Tibial nerve (tissue), 4 donors: ENCODE measurements at places on chromosomes 7 and 10.

- no peak for DNase-seq
These were observed 244.3 kb upstream of the KCND2 start for GRCh38 chr7:120028636-120029035.

GRCh38 chr7:45240273-45240771, 82.7 kb downstream of the RAMP3 start:
- no peak for DNase-seq

- DNase-seq = no peak
These were observed at the start of gene CYP3A4 for GRCh38 chr7:99784007-99784406. Gene CYP3A4 (minus strand): TSS chr7:99784184. CDS start chr7:99784081, 103 bp downstream.

DNA sequence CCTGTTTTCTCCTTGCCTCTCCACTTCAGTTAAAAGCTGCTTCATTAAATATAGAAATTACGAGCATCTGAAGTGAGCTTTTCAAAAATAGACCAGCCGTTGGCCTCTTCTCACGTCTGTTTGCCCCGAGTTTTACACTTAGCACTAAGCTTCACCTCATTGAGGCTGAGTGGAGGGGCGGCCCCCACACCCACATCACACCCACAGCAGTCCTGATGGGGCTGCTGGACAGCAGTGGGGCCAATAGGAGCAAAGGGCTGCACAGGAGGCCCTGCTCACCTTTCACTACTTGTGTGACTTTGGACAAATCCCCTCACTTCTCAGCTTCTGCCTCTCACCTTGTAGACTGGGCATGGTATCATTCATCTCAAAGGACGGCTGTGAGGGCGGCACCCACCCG, 677.8 kb downstream of the SDK1 start:
- DNase-seq = no peak

DNA sequence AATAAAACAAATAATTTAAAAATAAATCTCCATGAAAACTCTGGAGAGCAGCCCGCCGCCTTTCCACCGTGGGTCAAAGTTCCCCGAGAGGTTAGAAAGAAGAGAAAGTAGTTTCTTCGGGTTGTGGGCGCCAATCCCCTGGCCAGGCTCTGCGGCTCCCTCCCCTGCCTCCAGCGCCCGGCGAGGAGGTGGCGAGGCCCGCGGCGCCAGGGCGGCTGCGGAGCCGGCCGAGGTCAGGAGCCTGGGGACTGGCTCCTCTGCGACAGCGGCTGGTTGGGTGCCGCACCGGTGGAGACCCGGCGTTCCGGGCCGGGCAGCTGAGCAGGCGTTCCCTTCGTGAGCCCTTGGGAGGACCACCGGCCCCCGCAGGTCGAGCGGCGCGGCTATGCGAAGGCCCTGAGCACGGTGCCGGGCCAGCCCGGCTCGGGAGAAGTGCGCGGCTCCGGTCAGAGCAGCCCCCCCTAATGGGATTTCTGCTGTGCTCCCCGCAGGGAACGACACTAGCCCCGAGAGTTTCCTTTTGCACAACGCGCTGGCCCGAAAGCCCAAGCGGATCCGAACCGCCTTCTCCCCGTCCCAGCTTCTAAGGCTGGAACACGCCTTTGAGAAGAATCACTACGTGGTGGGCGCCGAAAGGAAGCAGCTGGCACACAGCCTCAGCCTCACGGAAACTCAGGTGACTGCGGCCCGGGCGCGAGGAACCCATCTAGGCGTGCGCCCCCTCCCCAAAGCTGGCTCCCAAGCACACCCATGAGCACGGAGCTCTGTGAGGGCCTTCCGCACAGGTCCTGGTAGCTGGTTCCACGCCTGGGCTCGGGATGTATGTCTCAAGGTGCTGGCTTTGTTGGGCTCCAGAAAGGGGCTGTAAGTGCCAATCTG, 2.8 kb downstream of the EMX2 start:
- DNase-seq = no peak

DNA sequence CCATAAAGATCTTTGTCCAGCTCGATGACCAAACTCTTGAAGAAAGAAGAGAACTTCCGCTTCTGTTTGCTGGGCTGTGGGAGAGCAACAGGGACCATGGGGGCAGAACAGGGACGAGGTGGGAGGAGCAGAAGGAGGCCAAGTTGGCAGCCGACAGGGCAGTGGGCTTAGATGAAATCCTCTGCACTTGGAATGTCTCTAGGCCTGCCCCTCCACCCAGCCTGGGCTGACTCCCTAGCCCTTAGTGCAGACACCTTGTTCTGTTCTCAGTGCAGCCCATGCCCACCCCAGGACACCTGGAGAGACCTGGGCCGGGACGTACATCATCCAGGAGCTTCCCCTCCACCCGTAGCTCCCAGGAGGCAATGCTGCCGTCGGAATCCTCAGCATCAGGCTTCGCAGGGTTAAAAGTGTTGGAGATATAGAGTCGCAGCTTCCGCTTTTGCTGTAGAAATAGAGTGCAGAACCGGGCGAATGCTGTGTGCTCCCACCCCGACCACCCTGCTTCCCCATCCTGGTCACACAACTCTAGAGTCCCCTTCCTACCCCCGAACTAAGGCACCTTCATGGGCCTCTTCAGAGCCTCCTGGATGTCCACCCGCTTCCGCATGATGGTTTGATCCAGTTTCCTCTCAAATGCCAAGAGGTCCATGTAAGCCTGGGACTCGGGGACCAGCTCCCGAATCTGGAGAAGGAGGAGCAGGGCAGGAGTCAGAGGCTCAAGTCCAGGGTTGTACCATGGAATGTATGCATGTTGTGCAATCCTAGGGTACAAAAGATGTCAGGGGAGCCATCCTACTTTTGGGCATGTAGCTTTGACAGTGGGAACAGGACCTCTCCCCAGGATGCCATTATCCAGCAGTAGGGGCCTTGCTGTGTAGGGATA, 6.1 kb downstream of the SMARCD3 start:
- no peak for DNase-seq

DNA sequence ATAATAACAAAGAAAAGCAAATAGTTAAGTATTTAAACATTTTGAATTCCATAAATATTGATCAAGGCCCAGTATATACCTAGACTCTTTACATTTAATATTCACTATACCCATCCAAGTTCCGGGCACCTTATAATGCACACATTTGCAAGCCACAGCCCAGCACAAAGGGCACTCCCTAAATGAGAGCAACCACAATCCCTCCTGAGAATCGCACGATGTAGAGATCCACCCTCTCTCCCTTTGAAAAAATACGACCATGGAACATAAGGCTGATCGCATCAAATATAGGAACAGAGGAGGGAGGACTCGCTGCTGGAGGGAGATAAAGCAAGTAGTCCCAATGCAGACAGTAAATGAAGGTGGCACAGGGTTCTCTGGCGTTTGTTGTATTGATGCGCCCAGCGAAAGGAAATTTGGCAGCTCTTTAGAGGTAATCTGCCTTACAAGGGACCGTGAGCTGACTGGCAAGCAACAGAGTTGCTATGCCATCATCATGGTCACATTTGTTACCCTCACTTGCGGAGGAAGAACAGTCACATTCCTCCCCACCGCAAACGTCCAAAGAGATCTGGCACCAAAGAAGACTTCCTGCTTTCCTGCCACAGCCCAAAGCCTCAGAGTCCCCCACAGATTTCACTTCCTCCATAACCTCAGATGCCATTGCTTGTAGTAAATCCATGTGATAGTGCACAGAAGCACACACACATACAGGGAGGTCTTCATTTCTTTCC, 16.1 kb upstream of the TAS2R40 start:
- DNase-seq = peak; percentile 24

- DNase-seq = no peak
These were observed 40.4 kb downstream of the AFAP1L2 start for GRCh38 chr10:114363745-114364454.

GRCh38 chr10:123669886-123670285, 3.7 kb downstream of the GPR26 start:
- no peak for DNase-seq

- DNase-seq = no peak
These were observed 202.8 kb upstream of the MKLN1 start for GRCh38 chr7:131124867-131125266.

GRCh38 chr10:63646491-63646890, 125.3 kb downstream of the REEP3 start:
- DNase-seq = no peak

DNA sequence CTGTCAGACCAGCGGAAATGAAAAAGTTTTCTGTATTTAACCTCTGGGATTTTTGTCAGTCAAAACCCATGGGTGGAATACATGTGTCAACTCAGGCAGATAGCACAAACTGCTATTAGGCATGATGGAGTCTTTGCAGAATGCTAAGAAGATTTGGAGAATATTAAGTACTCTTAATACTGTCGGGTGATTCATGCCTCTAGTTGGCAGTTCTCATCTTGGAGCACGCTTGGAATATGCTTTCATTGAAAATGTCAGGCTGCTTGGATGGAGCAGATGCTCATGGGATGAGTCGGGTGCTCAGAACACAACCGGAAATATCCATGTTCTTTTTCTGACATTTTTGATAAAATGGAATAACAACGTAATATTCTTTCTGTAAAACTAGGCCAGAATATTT, 27.6 kb upstream of the PRKG1 start:
- no peak for DNase-seq

DNA sequence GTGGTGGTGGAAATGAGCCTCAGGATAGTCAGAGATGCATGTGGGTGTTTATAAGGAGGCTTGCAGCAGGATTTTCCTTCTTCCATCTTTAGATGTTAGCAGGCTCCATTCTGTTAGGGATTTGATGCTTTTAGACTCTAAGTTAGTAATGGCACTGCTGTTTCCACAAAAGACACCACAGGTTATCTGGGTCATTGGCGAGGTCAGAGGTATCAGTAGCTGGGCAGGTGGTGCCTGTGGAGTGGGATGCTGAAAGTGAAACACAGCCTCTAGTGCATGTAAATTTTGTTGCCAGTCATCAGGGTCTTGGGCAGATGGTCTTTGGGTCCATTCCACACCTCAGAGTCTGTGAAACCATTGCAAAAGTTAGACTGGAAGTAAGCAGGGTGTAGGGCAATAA, 833 bp upstream of the PAX4 start:
- DNase-seq = no peak

GRCh38 chr10:34223658-34224057, 591.4 kb downstream of the PARD3 start:
- no peak for DNase-seq

DNA sequence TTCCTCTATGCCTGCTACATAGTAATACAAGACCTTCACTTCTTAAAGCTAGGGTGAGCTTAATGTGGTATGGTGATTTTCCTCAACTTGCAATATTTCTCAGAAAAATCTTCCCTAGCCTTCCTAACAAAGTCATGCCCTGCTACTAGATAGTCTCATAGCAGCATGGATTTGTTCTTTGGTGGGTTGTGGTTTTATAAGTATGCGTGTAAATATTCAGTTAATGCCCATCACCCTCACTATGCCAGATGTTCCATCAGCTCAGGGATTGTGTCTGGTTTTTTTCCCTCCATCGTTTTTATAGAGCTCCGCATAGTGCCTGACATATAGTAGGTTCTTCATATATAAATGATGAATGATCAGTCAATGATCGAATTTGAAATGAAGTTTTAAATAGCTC, 182.8 kb downstream of the CREB5 start:
- DNase-seq = no peak

GRCh38 chr7:144857463-144857862, 21.6 kb upstream of the TPK1 start:
- DNase-seq = no peak

DNA sequence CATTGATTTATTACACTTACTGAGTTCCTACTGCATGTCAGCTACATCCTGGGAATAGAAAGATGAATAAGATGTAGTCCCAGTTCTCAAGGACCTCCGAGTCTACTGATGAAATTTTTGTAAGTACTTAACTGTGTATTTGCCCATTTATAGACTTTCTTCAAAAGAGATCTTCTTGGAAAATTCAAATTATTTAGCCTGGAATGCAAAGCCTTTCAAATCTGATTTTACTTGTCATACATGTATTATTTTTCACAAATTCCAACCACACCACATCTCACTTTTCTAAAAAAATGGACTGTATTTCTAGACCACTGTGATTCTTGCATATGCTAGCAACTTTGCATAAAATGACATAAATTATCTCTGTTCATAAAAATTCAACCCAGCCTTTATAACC, 581.3 kb downstream of the ATRNL1 start:
- no peak for DNase-seq

DNA sequence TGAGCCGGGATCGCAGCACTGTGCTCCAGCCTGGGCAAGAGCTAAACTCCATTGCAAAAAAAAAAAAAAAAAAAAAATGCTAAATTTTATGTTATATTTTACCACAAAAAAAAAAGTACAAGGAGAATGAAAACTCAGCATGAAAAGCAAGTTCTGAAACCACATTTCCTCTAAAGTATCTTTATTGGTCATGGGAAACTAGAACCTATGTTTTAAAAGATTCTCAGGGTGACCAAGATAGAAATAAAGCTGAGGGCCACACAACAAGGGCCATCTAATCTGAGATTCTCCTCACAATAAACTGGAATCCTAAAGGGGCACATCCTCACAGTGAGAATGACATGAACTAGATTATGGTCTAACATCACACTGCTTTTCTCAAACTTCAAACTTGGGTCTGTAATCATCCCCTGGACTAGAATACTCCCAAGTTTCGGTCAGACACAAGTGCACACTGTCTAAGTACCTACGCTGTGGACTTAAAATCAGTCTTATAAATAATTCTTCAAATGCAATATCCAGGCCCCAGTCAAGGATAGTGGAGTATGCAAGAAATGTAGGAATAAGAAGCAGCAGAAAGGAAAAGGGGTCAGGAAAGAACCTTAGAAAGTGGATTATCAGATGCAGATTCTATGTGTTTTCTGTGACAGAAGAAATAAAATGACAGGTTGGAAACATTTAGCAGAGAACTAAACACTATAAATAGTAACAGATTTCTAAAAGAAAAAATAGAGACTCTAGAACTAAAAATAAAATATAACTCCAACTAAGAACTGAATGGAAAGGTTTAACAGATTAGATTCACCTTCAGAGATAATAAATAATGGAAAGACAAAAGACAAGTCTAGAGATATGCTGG, 49.9 kb downstream of the COA1 start:
- no peak for DNase-seq

- no peak for DNase-seq
These were observed 1.0 kb upstream of the NKX6-2 start for GRCh38 chr10:132786884-132787494.
